Stomach (tissue), 19 donors: ENCODE measurements at places on chromosomes 2 and 18. TPM values are rescaled to one million over a fixed set of nuclear protein-coding genes. Genes with fewer than 3 reads are reported as not detected.

POTEC gene
- total RNA-seq, result not detected

TRIP12 gene
- total RNA-seq, result 159 TPM

B3GNT7 gene
- total RNA-seq, result 156 TPM

UGT1A10 gene
- 2.0 TPM for total RNA-seq

CFAP65 gene
- not detected for total RNA-seq

BOLL gene
- not detected for total RNA-seq

DNA sequence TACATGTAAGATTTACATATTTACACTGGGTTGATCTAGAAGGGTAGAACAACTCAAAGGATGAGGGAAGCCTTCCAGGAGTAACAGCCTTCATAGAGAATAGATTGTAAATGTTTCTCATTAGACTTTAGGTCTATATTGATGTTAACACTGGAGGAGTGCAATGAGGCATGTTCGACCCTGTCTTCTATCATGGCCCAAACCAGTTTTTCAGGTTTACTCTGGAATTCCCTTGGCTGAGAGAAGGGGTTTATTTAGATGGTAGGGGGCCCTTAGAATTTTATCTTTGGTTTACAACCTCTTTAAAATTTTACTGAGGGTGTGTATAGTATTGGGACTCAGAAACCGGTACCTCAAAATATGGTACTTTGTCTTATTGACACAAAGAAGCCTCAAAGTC is 634.9 kb upstream of the PIK3C3 start:
- H3K27me3 ChIP-seq, result no peaks in the 10 kb centered on the region
- H3K27ac ChIP-seq, result no peak overlapping the region
- H3K36me3 ChIP-seq, result no peaks in the 10 kb centered on the region
- no peaks in the 10 kb centered on the region for H3K4me1 ChIP-seq
- DNase-seq, result peak; percentile 38

GRCh38 chr2:65866148-65866547 is 433.7 kb upstream of the SPRED2 start:
- peak; percentile 13 for DNase-seq
- H3K4me1 ChIP-seq, result no peaks in the 10 kb centered on the region
- no peak overlapping the region for H3K4me3 ChIP-seq
- H3K27ac ChIP-seq, result no peak overlapping the region
- no peaks in the 10 kb centered on the region for H3K36me3 ChIP-seq
- no peaks in the 10 kb centered on the region for H3K27me3 ChIP-seq

DNA sequence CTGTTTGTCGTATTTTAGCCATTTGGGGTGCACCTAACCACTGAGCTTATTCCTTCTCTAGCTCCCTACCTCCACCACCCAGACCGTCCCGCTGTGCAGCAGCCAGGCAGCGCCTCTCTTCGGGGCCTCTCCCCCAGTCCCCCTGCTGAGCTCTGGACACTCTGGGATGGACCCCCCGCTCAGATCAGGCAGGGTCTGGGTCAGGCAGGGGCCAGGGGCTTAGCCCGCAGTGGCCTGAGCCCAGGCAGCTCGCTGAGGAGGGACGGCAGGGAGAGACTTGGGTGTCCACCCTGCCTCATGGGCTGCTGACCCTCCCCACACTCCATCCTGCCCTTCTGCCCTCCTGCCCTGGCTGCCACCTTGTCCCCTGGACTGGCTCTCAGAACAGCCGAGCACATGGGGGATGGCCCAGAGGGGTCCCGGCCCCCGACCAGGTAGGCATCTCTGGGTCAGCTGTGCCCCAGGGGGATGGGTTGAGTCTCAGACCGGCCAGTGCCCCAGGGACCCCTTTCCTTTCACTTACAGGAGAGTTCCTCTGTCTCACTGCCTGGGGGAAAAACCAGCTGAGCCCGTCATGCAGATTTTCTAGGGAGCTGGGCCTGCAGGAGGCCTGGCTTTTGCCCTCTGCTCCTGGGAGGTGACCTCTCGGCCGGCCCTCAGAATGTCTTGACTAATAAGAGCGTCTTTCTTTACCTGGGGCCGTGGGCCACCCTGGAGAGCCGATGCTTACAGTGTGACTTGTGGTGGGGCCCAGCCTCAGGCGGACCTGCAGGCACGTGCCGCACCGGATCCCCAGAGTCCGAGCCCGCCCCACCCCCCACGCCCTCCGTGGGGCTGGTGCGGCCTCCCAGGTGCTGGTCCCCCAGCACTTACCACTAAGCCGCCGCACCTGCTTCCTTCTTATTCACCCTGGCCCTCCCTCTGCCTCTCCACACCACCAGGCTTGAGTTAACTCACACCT is 22.8 kb upstream of the PXDN start:
- H3K4me1 ChIP-seq, result no peaks in the 10 kb centered on the region
- H3K36me3 ChIP-seq, result no peaks in the 10 kb centered on the region
- no peaks in the 10 kb centered on the region for H3K27me3 ChIP-seq

GRCh38 chr18:10457767-10458166 is 3.3 kb downstream of the APCDD1 start:
- H3K27me3 ChIP-seq, result no peaks in the 10 kb centered on the region
- no peaks in the 10 kb centered on the region for H3K36me3 ChIP-seq
- peaks cover 9% of the 10 kb centered on the region for H3K4me1 ChIP-seq
- H3K27ac ChIP-seq, result peak overlapping the region; percentile 17
- no peak for DNase-seq

- peaks cover 26% of the 10 kb centered on the region for H3K4me1 ChIP-seq
- H3K4me3 ChIP-seq, result peak overlapping the region; percentile 44
- no peak overlapping the region for H3K27ac ChIP-seq
- DNase-seq, result peak; percentile 71
- H3K27me3 ChIP-seq, result peaks cover 86% of the 10 kb centered on the region
- no peaks in the 10 kb centered on the region for H3K36me3 ChIP-seq
Measured at GRCh38 chr2:240819126-240819857, 727 bp downstream of the KIF1A start.

DNA sequence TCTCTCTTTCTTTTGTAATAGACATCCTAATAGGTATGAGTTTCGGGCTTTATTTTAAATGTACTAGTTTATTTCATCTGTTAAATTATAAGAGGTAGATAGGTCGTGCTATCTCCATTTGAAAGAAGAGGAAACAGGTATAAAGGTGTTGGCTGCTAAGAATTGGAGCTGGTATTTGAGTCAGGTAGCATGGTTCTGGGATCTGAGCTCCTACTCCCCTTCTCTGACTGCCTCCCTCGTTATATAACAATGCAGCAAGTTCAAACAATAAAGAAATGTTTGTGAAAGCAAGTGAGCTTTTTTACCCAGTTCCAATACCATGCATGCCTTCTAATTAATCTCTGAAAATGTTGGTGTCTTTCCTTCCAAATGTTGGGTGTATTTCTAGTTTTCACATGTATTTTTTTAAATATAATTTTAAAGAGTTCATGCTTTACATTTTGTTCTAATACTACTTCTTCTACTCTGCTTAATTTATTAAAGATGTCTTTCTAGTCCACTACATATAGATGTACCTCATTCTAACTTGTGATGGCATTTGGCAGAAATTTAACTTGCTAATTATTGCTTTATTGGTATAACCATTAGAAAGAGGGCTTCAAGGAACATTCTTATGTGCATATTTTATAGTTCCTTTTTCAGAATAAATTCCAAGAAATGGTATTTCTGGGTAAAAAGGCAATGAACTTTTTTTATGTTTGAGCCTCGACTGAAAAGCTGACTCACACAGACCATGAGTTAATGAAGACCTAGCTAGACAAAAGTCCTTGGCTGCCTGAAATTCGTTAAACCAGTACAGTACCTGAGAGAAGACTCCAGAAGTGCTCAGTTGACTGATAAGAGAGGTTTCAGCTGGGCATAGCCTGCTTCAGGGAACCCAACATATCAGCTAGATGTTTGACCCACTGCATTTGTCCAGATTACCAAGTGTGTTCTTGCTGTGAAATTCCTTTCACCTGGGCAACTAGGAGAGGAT is 133.5 kb downstream of the CERS6 start:
- no peaks in the 10 kb centered on the region for H3K27me3 ChIP-seq
- no peak overlapping the region for H3K27ac ChIP-seq
- no peak overlapping the region for H3K4me3 ChIP-seq
- peaks cover 6% of the 10 kb centered on the region for H3K4me1 ChIP-seq
- no peak for DNase-seq

GRCh38 chr2:202084265-202084664 is 11.2 kb downstream of the KIAA2012 start:
- no peak overlapping the region for H3K4me3 ChIP-seq
- no peaks in the 10 kb centered on the region for H3K27me3 ChIP-seq
- no peak for DNase-seq
- no peak overlapping the region for H3K27ac ChIP-seq

DNA sequence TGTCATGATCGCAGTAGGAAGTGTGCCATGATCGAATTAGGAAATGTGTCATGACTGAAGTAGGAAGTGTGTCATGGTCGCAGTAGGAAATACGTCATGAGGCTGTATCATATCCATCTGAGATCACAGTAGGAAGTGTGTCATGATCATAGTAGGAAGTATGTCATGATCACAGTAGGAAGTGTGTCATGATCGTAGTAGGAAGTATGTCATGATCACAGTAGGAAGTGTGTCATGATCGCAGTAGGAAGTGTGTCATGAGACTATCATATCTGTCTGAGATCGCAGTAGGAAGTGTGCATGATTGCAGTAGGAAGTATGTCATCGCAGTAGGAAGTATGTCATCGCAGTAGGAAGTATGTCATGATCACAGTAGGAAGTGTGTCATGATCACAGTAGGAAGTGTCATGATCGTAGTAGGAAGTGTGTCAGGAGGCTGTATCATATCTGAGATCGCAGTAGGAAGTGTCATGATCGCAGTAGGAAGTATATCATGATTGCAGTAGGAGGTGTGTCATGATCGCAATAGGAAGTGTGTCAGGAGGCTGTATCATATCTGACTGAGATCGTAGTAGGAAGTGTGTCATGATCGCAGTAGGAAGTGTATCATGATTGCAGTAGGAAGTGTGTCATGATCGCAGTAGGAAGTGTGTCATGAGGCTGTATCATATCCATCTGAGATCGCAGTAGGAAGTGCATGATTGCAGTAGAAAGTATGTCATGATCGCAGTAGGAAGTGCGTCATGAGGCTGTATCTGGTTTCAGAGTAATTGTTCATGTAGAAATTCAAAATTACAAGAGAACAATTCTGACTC is 56.4 kb upstream of the NFATC1 start:
- H3K27ac ChIP-seq, result no peak overlapping the region
- no peak overlapping the region for H3K4me3 ChIP-seq
- no peaks in the 10 kb centered on the region for H3K4me1 ChIP-seq
- DNase-seq, result no peak
